ENCODE measurements at places on chromosomes 11 and 22.

DNA sequence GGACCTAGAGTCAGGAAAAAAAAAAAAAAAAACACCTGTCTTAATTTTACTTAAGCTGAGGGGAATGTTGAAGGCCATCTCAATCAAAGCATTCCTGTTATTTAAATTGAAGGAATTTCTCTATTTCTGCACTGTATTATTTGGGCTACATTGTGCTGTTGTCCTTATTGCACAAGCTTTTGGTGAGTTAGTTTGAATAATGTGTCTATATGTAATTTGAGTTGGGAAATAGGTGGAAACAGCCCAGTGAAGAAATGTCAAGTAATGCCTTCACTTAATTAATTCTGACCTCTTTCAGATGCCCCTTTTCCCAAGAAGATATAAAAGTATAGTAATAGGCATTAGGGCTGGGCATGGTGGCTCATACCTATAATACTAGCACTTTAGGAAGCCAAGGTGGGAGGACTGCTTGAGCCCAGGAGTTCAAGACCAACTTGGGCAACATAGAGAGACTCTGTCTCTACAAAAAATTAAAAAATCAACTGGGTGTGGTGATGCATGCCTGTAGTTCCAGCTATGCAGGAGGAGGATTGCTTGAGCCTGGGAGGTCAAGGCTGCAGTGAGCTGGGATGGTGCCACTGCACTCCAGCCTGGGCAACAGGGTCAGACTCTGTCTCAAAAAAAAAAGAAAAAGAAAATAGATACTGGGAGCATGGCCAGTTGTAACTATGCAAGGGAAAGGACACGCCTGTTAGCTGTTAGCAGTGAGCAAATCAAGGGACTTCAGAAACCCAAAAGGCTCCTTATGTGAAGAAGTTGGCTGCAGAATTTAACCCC lies 34.9 kb downstream of the OR10A6 start:
- no peak for DNase-seq

GRCh38 chr22:36398601-36399471 lies 11.1 kb upstream of the MYH9 start:
- DNase-seq: peak; percentile 47

- DNase-seq: no peak
These were observed 766 bp upstream of the ZNHIT2 start for GRCh38 chr11:65118097-65118837.

GRCh38 chr22:41661713-41662112 lies 27.0 kb downstream of the SNU13 start:
- DNase-seq: no peak

DNA sequence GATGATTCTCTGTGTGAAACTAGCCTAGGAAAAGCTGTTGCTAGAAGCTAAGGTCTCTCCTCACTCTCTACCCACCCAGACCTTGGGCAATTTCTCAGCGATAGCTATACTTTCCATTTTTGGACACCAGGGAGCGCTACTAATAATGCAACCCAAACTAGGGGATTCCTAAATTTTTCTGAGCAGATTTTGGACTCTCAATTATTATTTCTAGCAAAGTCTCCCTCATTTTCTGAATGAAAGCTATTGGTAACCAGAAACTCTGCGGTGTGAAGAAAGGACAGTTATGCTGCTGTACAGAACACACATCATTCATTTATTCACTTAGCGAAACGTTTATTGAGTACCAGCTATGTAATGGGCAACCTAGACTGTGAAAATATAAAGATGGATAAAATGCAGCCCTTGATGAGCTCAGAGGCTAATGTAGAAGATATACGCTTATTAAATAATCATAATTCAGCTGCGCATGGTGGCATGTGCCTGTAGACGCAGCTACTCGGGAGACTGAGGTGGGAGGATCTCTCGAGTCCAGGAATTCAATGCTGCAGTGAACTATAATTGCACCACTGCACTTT lies 6.1 kb upstream of the STIM1 start:
- peak; percentile 55 for DNase-seq

- DNase-seq: no peak
These were observed 51.7 kb downstream of the TECTA start for GRCh38 chr11:121152764-121153163.

DNA sequence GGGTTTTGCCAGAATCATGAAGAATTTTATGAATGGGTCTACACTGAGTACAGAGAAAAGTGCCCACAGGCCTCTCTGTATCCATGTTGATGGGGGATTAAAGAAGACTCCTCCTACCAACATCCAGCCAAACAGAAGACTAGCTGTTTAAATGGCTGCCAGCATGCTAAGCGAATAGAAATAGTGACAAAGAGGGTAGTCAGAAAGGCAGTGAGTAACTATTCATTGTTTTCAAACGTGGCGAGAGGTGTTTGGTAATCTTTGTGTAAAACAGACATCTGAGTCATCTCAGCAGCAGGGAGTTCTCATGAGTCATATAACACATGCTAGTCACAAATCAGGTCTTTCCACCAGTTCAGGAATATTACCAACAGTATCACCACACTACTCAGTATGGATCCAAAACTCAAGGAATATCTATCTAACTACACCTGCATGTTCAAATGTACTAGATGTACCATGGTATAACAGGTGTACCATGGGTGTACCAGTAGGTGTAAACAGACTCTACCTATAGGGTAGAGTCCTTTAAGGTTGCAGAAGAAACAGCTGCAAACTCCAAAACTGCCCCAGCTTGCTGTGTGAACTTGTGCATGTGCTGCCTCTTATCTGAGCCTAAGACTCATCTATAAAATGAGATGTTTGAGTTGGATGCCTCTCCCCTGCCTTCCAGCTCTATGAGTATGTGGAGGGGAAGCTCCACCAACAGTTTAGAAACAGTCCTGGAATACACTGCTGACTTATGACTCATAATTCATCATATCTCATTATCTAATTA lies 82.0 kb downstream of the SLC1A2 start:
- peak; percentile 100 for DNase-seq

Data from LHCN-M2 (cell line).